ENCODE measurements at places on chromosomes 13 and 19. TPM values are rescaled to one million over a fixed set of nuclear protein-coding genes. Genes with fewer than 3 reads are reported as not detected.

SLC10A2 gene
- not detected for total RNA-seq

PLIN4 gene
- not detected for total RNA-seq

GRCh38 chr13:57824121-57824520 lies 192.6 kb downstream of the PCDH17 start:
- no peaks in the 10 kb centered on the region for H3K36me3 ChIP-seq
- no peaks in the 10 kb centered on the region for H3K27me3 ChIP-seq
- no peak for DNase-seq
- no peak overlapping the region for H3K27ac ChIP-seq
- H3K4me1 ChIP-seq = no peaks in the 10 kb centered on the region

GRCh38 chr19:5801796-5802619 lies 2.9 kb upstream of the NRTN start:
- peaks cover 5% of the 10 kb centered on the region for H3K4me1 ChIP-seq
- no peak overlapping the region for H3K27ac ChIP-seq
- H3K36me3 ChIP-seq = no peaks in the 10 kb centered on the region
- peaks cover 20% of the 10 kb centered on the region for H3K27me3 ChIP-seq
- no peak overlapping the region for H3K4me3 ChIP-seq

DNA sequence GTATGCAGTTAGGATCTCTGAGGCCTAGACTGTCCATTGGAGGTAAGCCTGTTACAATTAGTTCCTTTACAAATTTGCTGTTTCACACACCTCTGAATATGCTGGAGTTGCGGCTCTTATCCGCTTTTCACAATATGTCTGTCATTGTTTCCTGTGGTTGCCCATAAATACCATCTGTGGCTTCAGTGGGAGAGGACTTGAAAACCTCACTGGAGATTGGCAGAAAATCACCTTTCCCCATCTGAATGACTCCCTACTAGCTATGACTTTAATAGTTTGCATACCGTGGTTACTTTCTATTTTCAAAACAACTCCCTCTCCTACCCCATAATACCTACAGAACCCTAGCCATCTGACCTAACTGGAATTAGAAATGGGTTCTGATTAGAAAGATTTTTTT lies 454.3 kb downstream of the PCDH17 start:
- H3K27me3 ChIP-seq = no peaks in the 10 kb centered on the region
- no peaks in the 10 kb centered on the region for H3K4me1 ChIP-seq
- H3K36me3 ChIP-seq = no peaks in the 10 kb centered on the region
- H3K27ac ChIP-seq = no peak overlapping the region

DNA sequence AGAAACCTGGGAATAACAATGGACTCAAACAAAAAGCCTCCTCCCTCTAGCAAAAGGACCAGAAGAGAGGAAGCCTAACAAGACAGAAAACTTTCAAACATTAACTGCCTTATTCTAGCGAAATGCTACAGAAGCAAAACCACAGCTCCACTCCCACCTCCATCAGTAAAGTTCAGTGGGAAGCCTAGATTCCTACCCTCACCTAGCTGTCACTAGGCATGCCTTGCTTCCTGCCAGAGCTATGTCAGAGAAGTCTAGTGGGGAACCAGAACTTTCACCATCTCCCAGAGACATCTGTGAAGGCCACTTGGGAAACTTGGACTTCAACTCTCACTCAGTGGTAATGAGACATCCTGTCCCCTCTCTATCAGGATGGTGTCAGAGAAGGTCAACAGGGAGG lies 37.1 kb downstream of the DPY19L3 start:
- H3K4me3 ChIP-seq = no peak overlapping the region
- DNase-seq = no peak
- no peak overlapping the region for H3K27ac ChIP-seq

TINCR gene
- 0.38 TPM for total RNA-seq

- no peak for DNase-seq
- H3K36me3 ChIP-seq = no peaks in the 10 kb centered on the region
- H3K27ac ChIP-seq = no peak overlapping the region
These were observed 13.1 kb upstream of the CD22 start for GRCh38 chr19:35315883-35316282.

- peak; percentile 18 for DNase-seq
- H3K4me1 ChIP-seq = no peaks in the 10 kb centered on the region
- H3K27me3 ChIP-seq = no peaks in the 10 kb centered on the region
- H3K27ac ChIP-seq = no peak overlapping the region
These were observed 62.9 kb downstream of the DCT start for GRCh38 chr13:94416454-94417080.

DNA sequence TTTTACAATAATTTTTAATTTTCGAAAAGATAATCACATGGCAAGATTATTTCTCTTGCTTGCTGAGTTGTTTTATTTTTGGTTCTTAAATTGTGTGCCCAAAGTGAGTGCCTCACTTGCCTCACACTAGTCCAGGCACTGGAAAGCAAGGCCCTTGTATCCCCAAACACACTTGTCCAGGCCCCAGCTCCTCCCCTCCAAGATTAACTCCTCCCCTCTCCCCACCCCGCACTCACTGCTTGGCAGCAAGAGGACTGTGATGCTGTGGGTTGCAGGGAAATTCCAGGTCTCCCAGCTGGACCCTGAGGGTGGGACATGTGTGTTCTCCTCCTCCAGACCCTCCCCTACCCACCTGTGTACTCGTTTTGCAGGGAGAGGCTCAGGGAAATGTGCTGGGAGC lies 3.9 kb downstream of the SIGLEC12 start:
- H3K27ac ChIP-seq = no peak overlapping the region
- no peaks in the 10 kb centered on the region for H3K36me3 ChIP-seq
- no peak overlapping the region for H3K4me3 ChIP-seq
- H3K4me1 ChIP-seq = no peaks in the 10 kb centered on the region

- H3K27ac ChIP-seq = no peak overlapping the region
- H3K36me3 ChIP-seq = no peaks in the 10 kb centered on the region
- no peak overlapping the region for H3K4me3 ChIP-seq
- H3K27me3 ChIP-seq = no peaks in the 10 kb centered on the region
- no peaks in the 10 kb centered on the region for H3K4me1 ChIP-seq
These were observed 22.2 kb upstream of the KLF5 start for GRCh38 chr13:73036566-73036965.

DNA sequence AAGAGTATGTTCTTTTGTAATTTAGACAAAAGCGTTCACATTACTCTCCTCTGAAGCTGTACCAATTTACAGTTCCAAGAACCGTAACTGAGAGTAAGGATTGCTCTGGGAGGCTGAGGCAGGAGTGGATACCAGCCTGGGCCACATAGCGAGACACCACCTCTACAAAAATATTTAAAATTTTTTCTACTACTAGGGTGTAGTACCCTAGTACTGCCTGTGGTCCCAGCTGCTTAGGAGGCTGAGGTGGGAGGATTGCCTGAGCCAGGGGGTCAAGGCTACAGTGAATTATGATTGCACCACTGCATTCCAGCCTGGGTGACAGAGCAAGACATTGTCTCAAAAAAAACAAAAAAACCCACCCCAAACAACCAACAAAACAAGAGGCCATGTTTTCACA lies 12.1 kb upstream of the CYP2A6 start:
- no peak overlapping the region for H3K4me3 ChIP-seq
- H3K4me1 ChIP-seq = no peaks in the 10 kb centered on the region
- no peaks in the 10 kb centered on the region for H3K27me3 ChIP-seq
- no peak overlapping the region for H3K27ac ChIP-seq
- no peak for DNase-seq
- H3K36me3 ChIP-seq = no peaks in the 10 kb centered on the region

- no peaks in the 10 kb centered on the region for H3K27me3 ChIP-seq
- DNase-seq = no peak
- H3K4me1 ChIP-seq = no peaks in the 10 kb centered on the region
- no peak overlapping the region for H3K4me3 ChIP-seq
- H3K36me3 ChIP-seq = no peaks in the 10 kb centered on the region
These were observed 19.2 kb upstream of the ZC3H13 start for GRCh38 chr13:46071590-46072249.

DNA sequence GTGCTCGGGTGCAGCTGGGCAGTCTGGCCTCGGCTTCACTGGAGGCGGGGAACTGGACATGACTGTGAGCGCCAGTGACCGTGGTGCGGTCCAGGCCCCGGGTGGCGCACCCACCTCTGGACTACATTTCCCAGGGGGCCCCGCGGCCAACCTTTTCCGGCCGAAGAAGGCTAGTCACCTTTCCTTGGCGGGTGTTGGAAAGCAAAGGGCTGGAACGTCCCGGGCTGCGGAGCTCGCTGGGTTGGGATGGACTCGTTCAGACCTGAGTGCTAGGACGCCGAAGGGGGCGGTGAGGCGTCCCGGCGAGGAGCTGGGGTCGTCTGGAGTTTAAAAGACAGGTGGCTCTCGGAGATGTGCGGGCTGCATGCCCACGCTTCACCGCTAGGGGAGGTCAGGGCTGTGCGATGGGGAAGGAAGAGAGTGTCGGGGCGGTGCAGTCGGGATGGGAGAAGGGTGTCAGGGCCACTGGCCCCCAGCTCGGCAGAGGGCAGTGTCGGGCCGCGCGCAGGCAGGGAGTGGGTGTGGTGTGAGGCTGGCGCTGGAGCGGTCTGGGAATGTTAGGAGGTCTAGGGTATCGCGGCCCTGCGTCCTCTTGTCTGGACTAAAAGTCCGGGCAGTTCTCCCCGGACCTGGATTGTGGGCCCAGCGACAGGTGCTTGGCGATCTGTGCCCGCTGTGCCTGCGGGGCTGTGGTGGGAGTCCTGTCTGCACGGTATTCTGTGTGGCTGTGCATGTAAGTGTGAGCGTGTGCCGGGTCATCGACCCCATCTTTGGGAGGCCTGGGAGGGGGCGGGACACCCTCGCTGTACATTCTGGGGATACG lies 57.1 kb downstream of the ZNF568 start:
- peak overlapping the region; percentile 81 for H3K4me3 ChIP-seq
- H3K27me3 ChIP-seq = no peaks in the 10 kb centered on the region
- H3K27ac ChIP-seq = no peak overlapping the region
- H3K4me1 ChIP-seq = peaks cover 3% of the 10 kb centered on the region
- DNase-seq = peak; percentile 71

GRCh38 chr19:54431255-54431838 lies 16.1 kb downstream of the TTYH1 start:
- H3K4me1 ChIP-seq = peaks cover 2% of the 10 kb centered on the region
- H3K4me3 ChIP-seq = no peak overlapping the region
- peak; percentile 31 for DNase-seq
- H3K27ac ChIP-seq = no peak overlapping the region
- H3K36me3 ChIP-seq = no peaks in the 10 kb centered on the region

DNA sequence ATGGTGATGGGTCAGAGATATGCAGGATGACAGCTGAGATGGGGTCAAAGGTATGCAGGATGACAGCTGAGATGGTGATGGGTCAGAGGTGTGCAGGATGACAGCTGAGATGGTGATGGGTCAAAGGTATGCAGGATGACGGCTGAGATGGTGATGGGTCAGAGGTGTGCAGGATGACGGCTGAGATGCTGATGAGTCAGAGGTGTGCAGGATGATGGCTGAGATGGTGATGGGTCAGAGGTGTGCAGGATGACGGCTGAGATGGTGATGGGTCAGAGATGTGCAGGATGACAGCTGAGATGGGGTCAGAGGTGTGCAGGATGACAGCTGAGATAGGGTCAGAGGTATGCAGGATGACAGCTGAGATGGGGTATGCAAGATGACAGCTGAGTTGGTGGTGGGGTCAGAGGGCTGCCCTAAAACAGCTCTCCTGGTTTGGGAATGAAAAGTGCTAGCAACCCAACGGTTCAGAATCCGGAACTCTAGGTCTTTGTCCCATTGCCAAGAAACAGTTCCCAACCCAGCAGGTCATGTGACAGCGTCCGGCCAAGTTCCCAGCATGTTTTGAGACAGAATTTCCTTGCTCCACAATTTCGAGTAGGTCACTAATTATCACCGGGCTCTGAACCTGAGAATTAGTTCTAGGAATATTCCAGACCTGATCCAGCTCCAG lies 3.2 kb downstream of the SELENOW start:
- no peaks in the 10 kb centered on the region for H3K27me3 ChIP-seq
- peaks cover 17% of the 10 kb centered on the region for H3K36me3 ChIP-seq
- peaks cover 14% of the 10 kb centered on the region for H3K4me1 ChIP-seq
- H3K27ac ChIP-seq = no peak overlapping the region
- no peak overlapping the region for H3K4me3 ChIP-seq

DNA sequence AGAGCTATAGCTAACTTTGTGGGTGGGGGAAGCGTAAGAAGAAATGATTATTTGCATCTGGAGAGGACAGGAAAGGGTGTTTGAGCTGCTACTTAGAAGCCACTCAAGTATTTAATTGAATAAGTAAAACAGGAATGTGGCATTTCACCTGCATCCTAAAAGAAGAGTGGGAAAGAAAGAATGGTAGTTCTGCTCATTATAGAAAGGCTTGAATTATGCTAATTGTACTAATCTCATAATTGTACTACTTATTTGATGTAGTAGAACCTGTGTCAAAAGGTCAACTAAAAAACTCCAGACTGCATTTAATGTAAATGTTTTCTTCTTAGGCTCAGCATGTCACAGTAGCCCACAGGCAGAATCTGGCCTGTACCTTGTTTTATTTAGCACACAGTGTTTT lies 113.6 kb downstream of the RNF17 start:
- H3K4me3 ChIP-seq = no peak overlapping the region
- DNase-seq = no peak
- H3K4me1 ChIP-seq = no peaks in the 10 kb centered on the region
- no peak overlapping the region for H3K27ac ChIP-seq
- H3K36me3 ChIP-seq = no peaks in the 10 kb centered on the region

DACH1 gene
- total RNA-seq = 0.67 TPM

ATP8B3 gene
- total RNA-seq = 4.4 TPM

- no peak overlapping the region for H3K27ac ChIP-seq
- no peaks in the 10 kb centered on the region for H3K4me1 ChIP-seq
- H3K36me3 ChIP-seq = no peaks in the 10 kb centered on the region
- no peak overlapping the region for H3K4me3 ChIP-seq
- H3K27me3 ChIP-seq = no peaks in the 10 kb centered on the region
These were observed 178.5 kb downstream of the PRR20E start for GRCh38 chr13:57345526-57345925.

- no peaks in the 10 kb centered on the region for H3K36me3 ChIP-seq
- DNase-seq = no peak
- H3K4me3 ChIP-seq = no peak overlapping the region
- H3K27me3 ChIP-seq = no peaks in the 10 kb centered on the region
- no peak overlapping the region for H3K27ac ChIP-seq
These were observed 4.3 kb downstream of the N4BP2L1 start for GRCh38 chr13:32423592-32423991.

PLVAP gene
- total RNA-seq = 0.77 TPM

GRCh38 chr13:72963762-72964161 lies 95.0 kb upstream of the KLF5 start:
- H3K36me3 ChIP-seq = no peaks in the 10 kb centered on the region
- H3K4me1 ChIP-seq = no peaks in the 10 kb centered on the region
- no peak overlapping the region for H3K4me3 ChIP-seq

ZNF714 gene
- total RNA-seq = 17.6 TPM

- no peaks in the 10 kb centered on the region for H3K36me3 ChIP-seq
- no peak for DNase-seq
- no peaks in the 10 kb centered on the region for H3K4me1 ChIP-seq
- H3K27me3 ChIP-seq = no peaks in the 10 kb centered on the region
These were observed 1141.6 kb upstream of the MIR17HG start for GRCh38 chr13:90205911-90206310.

KL gene
- 0.07 TPM for total RNA-seq

- H3K36me3 ChIP-seq = no peaks in the 10 kb centered on the region
- DNase-seq = no peak
- peaks cover 2% of the 10 kb centered on the region for H3K4me1 ChIP-seq
- H3K27ac ChIP-seq = no peak overlapping the region
These were observed 94.7 kb downstream of the RNASEH2B start for GRCh38 chr13:51004111-51004865.

CLC gene
- total RNA-seq = not detected

ZNF565 gene
- 6.5 TPM for total RNA-seq

Measured in astrocyte (in vitro differentiated cells and primary cell).